ENCODE measurements at places on chromosomes 7 and 10. TPM values are rescaled to one million over a fixed set of nuclear protein-coding genes. Genes with fewer than 3 reads are reported as not detected.

SCIN gene
- 0.32 TPM for total RNA-seq

- DNase-seq: no peak
Measured at GRCh38 chr10:49612513-49613164, 1.2 kb upstream of the CHAT start.

TMEM184A gene
- not detected for total RNA-seq

PRSS37 gene
- not detected for total RNA-seq

DNA sequence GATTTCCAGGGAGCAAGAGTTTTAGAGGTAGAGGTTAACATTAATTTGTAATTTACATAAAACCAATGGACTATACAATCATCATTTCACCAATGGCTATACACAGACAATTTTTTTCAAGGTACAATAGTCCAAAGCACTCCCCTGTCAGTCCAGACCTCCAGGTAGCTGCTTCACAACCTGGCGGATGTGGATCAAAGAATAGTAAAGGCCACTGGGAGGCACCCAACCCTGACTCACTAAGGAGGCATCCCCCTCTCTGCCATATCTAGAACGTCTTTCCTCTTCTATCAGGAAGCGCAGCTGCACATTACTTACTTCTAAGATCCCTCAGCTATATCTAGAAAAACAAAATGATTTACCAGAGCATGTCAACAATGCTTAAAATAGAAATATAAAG is 217.7 kb upstream of the AOAH start:
- DNase-seq: no peak

DNA sequence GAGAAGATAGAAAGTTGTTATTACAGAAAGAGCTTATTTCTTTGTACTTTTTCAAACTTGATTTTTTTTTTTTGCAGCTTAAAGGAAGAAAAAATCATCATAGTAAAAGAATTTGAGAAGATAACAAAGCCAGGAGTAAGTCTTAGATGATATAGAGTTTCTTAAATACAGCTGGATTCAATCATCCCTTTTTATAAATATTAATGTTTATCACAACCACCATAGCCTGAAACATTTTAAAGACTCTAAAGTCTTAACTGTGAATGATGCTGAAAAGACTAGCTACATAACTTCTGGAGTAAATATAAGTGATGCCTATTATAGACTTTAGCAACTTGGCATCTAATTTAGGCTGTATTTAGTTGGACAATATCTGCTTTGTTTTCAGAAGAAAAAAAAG is 54.8 kb upstream of the FGL2 start:
- DNase-seq: no peak

TSC22D4 gene
- 30.7 TPM for total RNA-seq

- DNase-seq: no peak
Measured at GRCh38 chr10:84221916-84222315, 3.4 kb downstream of the LRIT2 start.

GRCh38 chr7:23490357-23491135 is 20.3 kb upstream of the IGF2BP3 start:
- peak; percentile 59 for DNase-seq

ANXA8 gene
- 3.7 TPM for total RNA-seq

- peak; percentile 33 for DNase-seq
Measured at GRCh38 chr7:25844102-25844870, 307.7 kb upstream of the NFE2L3 start.

SCART1 gene
- 2.1 TPM for total RNA-seq

DNA sequence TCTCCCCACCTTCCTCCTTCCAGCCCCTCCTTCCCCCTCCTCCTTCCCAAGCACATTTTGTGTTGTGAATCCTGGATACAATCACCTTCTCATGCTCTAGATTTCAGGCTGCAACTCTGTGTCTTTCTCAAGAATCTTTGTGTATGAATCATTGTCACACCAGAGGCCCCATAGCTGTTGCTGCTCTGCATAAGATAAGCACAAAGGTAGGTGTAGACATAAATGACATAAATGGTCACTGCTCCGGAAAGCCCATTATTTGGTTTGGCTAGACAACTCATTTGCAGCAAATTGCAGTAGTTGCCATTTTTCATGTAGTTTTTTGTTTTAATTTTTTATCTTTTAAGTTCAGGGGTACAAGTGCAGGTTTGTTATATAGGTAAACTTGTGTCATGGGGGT is 216.3 kb upstream of the NRP1 start:
- peak; percentile 36 for DNase-seq

DNA sequence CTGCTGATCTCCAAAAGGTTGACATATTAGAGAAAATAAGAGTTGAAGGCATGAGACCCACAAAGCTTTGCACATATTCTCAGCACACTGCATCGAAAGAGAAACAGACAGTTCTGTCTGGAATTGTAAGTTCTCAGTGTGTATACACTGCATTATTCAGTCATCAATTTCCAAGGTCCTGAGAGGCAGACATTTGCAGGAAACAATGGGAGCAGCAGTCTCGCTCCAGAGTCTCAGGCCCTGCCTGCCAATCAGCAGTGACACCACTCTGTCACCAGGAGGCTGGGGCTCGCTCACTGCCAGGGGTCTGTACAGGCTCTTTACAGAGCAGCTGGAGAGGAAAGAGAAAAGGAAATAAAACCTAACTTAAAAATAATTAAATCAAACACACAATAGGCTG is 36.3 kb downstream of the JAZF1 start:
- no peak for DNase-seq

DNA sequence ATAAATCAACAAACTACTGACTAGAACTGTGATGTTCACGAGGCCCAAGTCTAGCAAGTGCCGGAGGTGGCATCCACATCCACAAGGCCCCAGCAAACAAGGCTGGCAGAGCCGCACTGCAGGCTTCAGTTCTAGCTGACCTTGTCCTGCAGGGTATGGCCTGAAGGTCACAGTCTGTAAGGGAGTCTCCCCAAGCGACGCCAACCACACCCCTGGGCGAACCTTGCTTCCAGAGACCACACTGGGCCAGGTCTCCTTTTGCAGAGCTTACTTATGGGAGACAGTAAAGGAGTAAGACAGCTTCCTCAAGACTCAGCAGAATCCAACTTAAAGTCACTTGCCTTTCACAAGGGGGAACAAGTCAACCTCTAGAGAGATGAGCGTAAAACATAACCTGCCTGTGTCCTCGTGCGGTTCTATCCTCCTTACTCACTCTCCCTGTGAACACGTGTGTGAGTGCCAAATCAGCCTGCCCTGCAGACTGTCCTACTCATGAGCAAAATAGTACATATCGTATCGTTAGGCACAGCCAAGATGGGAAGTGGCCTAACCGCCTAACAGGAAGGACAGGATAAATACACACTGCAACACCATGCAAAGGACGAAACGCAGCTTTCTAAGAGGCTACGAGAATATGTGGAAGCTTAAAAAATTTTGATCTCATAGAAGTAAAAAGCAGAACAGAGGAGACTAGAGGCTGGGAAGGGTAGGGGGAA is 22.7 kb downstream of the FAM53B start:
- DNase-seq: no peak

DNA sequence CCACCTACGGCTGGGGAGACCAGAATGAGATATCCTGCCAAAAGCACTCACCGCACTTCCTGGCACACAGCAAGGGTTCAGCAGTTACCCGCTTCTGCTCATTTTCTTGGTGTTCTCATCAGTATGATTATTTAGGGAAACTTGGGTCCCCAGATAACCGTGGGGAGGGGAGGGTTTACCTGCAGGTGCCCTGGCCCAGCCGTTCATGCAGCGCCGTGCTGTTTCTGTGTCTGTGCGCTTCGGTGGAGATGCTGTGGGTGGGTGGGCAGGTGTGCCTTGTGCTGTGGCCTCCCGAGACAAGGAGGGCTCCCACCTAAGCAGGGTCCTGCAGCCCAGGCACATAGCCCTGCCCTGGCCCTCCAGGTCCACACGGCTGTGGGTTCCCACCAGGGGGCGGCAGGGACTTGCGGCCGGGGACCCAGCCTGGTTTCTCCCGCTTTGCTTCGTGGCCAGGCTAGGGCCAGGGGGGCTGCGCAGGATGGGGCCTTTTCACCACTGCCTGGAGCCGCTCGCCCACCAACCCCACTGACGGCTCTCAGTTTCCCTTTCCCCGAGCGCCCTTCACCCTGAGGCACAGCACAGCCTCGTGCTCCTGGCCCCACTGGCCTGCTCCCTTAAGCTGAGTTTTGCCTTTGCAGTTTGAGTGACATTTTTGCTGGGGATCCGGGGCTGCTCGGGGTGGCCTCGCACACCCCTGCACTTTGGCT is 78.5 kb downstream of the LHPP start:
- DNase-seq: peak; percentile 66

NEURL1 gene
- total RNA-seq: 0.63 TPM

- DNase-seq: no peak
Measured at GRCh38 chr7:133489906-133490305, 237.0 kb downstream of the EXOC4 start.

DNA sequence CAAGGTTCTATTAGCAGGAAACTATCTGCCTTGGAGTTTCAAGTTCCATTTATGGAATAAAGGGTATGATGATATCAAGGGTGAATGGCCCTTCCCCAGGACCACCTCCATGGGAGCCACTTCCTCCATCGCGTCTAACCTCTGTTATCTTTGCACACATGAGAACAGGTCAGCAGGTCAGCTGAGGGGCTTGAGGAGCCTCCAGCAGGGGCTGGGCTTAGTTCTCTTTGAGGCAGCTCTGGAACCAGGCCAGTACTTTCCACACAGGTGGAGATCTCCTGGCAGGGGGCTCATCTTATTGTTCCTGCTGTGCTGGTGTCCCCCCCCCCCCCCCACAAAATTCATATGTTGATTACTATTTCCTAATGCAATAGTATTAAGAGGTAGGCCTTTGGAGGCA is 472.2 kb upstream of the ZMIZ1 start:
- DNase-seq: no peak

DNA sequence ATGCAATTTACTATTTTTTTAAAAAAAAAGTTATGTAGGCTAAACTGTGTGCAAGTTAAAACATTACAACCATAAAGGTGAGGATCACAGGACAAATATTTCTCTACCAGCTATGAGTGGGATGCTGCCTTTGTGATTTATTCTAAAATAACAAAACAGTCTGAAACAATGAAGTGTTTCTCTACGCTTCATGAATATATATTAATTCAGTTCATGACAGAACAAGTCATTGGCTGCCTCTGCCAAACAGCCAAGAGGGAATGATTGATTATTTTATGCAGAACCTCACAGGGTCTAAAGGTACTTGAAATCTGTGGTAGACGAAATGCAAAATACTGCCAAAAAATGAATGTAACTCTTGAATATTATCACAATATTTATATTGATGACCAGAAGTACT is 29.0 kb upstream of the SOSTDC1 start:
- no peak for DNase-seq

CTTNBP2 gene
- not detected for total RNA-seq

GRCh38 chr7:41035794-41036193 is 667.1 kb downstream of the INHBA start:
- no peak for DNase-seq

DOCK1 gene
- total RNA-seq: 45.6 TPM

GRIFIN gene
- total RNA-seq: not detected

GRCh38 chr7:25031007-25031406 is 51.0 kb upstream of the OSBPL3 start:
- DNase-seq: no peak

DNA sequence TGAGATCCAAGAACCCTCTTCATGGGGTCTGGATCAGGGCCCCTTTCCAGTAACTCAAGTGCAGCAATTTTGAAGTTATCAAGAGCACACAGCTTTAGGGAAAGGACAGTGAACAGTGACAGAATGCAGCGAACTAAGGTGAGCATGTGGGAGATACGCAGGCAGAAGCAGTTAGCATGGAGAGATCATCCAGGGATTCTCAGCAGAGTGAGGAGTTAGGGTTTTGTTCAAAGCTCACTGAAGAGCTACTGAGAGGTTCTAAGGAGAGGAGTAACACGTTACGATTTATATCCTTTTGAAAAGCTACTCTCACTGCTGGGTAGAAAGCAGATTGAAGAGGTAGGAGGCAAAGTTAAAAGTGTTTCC is 83.6 kb upstream of the MPP7 start:
- no peak for DNase-seq

FAM25C gene
- not detected for total RNA-seq

GRCh38 chr10:63012623-63013022 is 120.5 kb upstream of the NRBF2 start:
- DNase-seq: no peak

GRCh38 chr10:917416-917720 is 14.1 kb downstream of the LARP4B start:
- no peak for DNase-seq

DNA sequence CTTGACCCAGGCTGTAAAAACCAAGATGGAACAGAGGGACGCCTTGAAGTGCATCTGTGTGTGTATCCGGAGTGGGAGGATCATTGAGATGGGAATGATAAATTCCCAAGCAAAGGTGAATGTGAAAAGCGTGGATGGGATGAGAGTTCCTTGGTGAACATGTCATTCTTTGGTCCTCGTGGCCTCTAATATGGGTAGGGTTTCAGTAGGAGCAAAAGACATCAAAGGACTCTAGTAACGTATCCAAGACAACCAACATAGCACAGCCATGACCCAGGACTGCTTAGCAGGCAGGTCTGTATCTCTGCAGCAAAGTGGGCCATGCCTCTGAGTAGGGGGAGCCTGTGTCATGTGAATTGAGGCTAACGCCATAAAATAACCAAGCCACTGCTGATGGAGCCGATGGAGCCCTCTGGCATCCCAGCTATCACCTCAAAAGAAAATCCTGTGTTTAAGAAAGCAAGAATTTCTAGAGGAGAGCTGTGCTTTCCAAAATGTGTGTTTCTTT is 98.6 kb downstream of the CCDC3 start:
- no peak for DNase-seq

ZFAND4 gene
- 8.1 TPM for total RNA-seq

DNA sequence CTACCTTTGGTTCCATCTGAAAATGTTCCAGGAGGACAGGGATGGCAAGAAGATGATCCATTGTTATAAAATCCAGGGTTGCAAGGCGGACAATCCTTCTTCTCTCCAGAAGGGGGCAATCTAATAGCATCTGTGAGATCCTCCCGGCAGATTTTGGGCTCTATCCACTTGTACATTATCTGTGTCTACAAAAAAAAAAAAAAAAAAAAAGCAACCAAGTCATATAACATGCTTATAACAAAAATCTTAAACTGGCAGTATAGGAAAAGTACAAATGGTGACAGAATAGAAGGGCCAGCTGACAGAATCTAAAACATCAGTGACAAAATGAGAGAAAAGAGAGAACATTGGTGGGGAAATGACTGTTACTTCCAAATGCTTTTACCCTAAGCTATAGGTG is 132.7 kb downstream of the ELAPOR2 start:
- DNase-seq: peak; percentile 85

DNA sequence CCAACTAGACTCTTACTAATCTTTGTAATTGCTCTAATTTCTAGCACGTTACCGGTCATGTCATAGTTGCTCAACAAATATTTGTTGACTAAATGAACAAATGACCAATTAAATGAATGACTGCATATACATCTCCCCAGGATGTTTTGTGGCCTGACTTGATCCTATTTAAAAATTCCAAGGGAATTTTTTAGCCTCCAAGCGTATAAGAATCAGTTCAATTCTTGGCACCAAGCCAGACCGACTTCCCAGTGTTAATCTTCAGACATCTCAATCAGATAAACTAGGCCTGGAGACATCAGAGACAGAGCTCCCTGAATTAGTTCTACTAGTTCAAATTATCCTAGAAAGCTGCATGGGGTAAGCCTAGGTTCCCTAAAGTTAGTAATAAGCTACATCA is 96.0 kb downstream of the GSAP start:
- no peak for DNase-seq

Measured in GM23248 (cell line).